ENCODE measurements at places on chromosomes 13 and 19.

DNA sequence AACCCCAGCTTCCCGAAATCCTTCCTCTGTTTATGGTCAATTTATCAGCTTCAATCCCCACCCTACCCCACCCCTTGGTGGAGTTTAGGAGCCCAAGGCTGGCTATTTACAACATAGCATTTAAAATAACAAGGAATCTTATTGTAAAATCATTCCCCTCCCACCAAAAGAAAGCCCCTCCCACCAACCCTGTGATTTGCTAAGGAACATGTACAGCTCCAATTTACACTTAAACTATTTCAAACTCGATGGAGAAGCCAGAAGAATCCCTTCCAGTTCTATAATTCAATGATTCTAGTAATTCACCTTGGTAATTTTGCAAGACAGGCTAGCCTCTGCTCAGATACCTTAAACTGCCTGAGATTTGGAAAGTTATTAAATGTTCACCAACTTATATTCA, 3.0 kb downstream of the LATS2 start:
- DNase-seq: no peak

DNA sequence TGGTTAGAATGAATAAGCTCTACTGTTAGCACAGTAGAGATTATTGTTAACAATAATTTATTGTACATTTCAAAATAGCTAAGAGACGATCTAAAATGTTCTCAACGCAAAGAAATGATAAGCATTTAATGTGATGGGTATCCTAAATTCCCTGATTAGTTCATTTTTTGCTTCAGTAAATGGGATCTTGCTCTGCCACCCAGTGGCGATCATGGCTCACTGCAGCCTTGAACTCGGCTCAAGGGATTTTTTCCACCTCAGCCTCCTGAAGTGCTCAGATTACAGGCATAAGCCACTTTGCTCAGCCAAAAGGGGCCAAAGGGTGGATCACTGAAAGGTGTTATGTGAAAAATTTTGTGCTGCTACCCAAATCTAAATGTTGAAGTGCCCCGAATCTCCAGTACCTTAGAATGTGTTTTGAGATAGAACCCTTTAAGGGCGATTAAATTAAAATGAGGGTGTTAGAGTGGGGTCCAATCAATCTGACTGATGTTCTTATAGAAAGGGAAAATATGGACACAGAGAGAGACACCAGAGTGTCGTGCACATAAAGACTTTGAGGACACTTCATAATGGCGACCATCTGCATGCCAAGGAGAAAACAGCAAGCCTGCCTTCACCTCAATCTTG, 31.5 kb upstream of the ZNF766 start:
- peak; percentile 30 for DNase-seq

DNA sequence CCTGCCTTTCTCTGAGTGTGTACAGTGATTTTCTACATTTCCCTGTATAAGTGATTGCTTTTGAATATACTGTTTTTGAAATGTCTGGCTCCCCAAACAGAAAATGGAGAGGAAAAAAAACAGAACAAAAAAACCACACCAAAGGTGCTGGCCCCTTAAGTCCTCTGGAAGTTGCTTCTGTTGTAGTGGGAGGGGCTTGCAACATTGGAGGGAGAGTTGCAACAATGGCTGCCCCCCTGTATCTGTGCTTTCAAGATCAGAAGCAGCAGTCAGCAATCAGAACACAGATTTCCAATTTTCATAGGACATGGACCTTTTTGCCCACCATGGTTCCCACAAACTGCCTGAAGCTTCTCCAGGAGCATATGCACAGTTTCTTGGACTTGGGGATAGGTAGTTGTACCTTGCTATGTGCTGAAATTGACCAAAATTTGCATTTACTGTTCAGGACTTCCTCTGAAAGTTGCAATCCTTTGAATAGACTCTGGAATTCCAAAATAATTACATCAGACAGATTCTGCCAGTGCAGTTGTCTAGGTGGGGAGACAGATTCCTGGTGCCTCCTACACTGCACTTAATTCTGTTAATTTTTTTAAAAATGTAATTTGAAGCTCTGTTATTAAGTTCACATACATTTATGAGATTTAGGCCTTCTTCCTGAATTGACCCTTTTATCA, 13.8 kb downstream of the BIVM start:
- no peak for DNase-seq

GRCh38 chr19:29660835-29661234, 4.4 kb upstream of the PLEKHF1 start:
- no peak for DNase-seq

DNA sequence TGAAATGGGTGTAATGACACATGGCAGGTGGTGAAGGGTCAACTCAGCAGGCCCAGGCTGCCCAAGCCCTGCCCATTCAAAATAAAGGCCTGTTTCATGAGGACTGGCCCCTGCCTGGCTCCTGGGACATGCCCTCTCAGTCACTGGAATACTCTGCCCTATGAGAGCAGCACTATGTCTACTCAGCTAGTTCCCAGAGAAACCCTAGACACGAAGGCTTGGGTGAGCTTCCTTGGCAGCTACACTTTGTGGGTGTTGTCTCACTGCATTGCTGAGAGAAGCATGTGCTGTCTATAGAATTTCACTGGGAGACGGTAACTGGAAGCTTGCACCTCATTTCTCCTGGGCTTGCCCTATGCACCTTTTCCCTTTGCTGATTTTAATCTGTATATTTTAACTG, 752.8 kb downstream of the LIG4 start:
- DNase-seq: no peak

GRCh38 chr19:11580116-11580515, 2.7 kb upstream of the ACP5 start:
- no peak for DNase-seq

- DNase-seq: no peak
These were observed 11.6 kb upstream of the CEACAM3 start for GRCh38 chr19:41784743-41785142.

Data from activated T-helper 1 cell treated with anti-CD3 and anti-CD28 coated beads, Interleukin-2, amount 50 U/mL, for 16 hours (primary cell).